ENCODE measurements at places on chromosomes 12 and 14.
A peak's percentile ranks its signal among the peaks of the same experiment; 100 is the strongest.

GRCh38 chr12:32423559-32423958 lies 24.2 kb downstream of the FGD4 start:
- no peak for DNase-seq

DNA sequence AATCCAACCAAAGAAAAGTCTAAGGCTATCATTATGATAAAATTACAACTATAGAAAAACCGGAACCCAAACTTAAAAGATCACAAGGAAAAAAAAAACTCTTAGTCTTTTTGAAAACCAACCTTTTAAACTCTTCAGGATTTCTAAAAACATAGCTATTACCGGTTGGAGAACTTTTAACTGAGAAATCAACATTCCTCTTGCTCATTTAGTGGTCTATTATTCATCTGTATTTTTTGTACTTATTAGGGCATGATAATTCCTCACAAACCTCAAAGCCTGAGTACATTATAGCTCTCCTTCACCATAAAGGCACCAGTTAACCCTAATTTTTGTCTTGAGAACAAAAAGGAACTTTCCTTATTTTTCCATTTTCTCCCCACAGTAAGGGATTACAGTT lies 10.4 kb downstream of the LUM start:
- DNase-seq: no peak

DNA sequence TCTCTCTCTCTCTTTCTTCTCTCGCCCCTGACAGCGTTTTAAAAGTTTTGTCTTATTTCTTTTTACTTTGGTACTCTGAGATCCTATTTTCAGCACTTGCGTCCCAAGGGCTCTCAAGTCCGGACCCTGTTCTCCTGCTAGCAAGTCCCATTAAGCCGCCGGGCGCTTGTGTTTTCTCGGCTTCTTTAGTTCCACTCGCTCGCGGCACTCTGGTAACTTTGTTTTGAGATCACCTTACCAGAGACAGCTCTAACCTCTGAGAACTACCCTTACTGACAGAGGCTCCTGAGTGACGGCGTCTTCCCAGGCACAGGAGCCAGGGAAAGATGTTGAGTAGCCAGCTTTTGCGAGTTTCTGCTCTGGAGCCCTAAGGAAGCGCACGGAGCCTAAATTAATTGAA lies 2.7 kb upstream of the MYF5 start:
- DNase-seq: no peak

- DNase-seq: no peak
Observed at GRCh38 chr12:106190581-106190980, 51.8 kb upstream of the NUAK1 start.

DNA sequence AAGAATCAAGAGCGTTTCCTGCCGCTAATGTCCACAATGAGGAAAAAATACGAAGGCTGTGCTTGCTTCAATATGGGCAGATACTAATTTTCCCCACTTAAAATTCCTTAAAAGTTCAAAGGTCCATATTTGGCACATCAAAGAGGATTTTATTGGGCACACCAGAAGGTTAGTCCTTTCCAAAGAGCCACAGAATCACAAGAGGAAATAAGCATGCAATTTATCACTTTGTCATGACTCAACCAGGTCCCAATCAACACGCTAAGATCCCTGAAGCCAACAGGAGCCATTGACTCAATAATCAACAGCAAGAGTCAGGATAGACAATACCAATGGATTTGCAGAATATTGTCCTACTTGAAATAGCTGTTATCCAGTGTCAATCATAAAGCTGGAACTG lies 80.6 kb downstream of the MAP1LC3B2 start:
- no peak for DNase-seq

DNA sequence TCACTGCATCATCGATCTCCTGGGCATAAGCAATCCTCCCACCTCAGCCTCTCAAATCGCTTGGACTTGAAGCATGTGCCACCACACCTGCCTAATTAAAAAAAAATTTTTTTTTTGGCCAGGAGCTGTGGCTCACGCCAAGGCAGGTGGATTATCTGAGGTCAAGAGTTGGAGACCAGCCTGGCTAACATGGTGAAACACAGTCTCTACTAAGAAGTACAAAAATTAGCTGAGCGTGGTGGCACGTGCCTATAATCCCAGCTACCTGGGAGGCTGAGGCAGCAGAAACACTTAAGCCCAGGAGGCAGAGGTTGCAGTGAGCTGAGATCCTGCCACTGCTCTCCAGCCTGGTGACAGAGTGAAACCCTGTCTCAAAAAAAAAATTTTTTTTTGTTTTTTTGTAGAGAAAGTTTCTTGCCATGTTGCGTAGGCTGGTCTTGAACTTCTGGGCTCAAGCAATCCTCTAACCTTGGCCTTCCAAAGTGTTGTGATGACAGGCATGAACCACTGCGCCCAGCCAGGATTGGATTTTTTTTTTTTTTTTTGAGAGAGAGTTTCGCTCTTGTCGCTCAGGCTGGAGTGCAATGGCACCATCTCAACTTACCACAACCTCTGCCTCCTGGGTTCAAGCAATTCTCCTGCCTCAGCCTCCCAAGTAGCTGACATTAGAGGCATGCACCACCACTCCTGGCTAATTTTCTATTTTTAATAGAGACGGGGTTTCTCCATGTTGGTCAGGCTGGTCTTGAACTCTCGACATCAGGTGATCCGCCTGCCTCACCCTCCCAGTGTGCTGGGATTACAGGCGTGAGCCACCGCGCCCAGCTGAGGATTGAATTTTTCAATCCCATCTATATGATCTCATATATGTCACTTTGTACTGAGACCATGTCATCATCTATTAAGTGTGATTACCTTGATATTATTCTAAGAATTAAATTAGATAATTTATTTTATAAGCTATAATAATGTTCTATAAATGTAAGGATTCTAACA lies 12.4 kb downstream of the SLC2A3 start:
- DNase-seq: no peak

GRCh38 chr12:113997365-113997764 lies 31.2 kb upstream of the RBM19 start:
- no peak for DNase-seq

DNA sequence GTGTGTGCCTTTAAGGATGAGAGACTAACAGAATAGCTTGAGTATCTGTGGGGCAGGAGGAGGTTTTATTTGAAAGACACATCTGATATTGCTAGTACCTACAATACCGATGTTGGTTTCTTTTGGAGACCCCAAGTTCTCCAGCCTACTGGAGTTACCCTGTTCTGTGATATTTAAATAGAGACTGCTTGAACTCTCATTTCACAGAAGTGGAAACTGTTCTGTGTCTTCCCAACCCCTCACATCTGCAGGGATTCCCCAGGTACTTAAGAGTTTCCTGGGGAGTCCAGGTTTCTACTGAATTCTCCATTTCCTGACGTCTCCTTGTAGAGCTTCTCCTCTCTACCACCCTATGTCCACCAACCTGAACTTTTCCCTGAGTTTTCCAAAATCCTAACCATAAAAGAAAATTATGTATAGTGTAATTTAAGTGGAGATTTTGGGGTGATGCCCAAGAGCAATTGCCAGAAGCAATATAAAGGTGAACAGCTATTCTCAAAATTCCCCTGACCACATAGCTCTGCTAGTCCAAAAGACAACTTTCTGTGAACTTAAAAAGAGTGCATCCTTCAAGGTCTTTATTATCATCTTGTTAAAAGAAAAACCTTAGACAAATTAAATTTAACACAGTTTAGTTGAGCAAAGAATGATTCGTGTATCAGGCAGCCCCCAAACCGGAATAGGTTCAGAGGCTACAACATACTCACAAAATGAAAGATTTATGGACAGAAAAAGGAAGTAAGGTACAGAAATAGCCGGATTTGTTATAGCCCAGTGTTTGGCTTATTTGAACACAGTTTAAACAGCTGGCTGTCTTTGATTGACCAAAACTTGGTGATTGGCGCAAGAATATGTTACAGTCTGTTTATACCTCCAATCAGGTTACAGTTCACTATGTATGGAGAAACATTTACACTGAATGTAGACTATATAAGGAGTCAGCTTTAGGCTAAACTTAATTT lies 373.4 kb downstream of the NUAK1 start:
- no peak for DNase-seq

- DNase-seq: no peak
Observed at GRCh38 chr14:71933001-71933587, 865 bp downstream of the RGS6 start.

GRCh38 chr12:92551853-92552397 lies 150.9 kb upstream of the PLEKHG7 start:
- DNase-seq: peak; percentile 22

DNA sequence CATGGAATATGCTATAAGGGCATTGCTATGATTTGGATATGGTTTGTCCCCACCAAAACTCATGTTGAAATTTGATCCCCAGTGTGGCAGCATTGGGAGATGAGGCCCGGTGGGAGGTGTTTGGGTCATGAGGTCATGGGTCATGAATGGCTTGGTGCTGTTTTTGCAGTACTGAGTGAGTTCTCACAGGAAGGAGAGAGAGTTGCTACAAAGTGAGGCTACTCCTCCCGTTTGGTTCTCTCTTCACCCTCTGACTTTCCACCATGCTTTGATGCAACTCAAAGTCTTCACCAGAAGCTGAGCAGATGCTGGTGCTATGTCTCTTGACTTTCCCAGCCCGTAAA lies 388.1 kb upstream of the TMPO start:
- DNase-seq: no peak

GRCh38 chr12:12501121-12501520 lies 61.5 kb downstream of the DUSP16 start:
- no peak for DNase-seq

GRCh38 chr14:49447540-49448107 lies 138.6 kb downstream of the RPS29 start:
- no peak for DNase-seq

- no peak for DNase-seq
Observed at GRCh38 chr14:103734081-103734888, 18.7 kb downstream of the ZFYVE21 start.
